ENCODE measurements at places on chromosomes 16 and 17. TPM values are rescaled to one million over a fixed set of nuclear protein-coding genes. Genes with fewer than 3 reads are reported as not detected.

DNA sequence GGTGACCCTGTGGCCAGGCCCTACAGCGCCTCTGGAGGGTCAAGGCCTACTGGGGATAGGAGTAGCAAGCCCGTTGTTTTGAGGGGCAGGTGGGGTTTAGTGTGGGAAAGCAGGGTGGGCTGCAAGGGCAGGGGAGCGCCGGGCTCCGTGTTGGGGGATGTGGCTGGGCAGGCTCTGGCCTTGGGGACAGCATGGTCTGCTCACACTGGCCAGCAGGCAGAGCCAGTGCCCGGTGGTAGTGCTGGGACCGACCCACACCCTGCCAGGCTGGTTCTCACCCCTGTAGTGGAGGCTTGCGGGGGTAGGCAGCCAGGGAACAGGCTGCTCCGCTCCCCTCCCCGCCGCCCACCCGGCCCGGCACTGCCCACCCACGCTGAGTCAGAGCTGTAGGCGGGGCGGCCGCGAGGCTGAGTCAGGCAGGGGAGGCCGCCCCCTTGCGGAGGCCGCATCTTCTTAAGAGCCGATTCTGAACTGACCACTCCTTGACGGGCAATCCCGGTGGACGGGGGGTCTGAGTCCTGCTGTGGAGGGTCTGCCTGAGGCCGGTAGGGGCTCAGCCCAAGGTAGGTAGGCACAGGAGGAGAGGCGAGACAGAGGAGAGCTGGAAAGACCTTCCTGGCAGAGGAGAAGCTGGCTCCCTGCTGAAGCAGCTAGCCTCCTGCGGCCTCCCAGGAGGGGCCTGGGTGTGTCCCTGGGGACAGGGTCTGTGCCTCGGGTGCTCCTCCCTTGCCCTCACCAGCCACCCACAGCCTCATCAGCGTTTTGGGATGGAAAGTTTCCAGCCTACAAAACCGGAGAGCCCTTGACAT is 62.4 kb downstream of the BAIAP2 start:
- H3K36me3 ChIP-seq: no peaks in the 10 kb centered on the region
- no peaks in the 10 kb centered on the region for H3K27me3 ChIP-seq
- peak overlapping the region; percentile 33 for H3K4me3 ChIP-seq
- no peak overlapping the region for H3K27ac ChIP-seq
- peak; percentile 86 for DNase-seq

DNA sequence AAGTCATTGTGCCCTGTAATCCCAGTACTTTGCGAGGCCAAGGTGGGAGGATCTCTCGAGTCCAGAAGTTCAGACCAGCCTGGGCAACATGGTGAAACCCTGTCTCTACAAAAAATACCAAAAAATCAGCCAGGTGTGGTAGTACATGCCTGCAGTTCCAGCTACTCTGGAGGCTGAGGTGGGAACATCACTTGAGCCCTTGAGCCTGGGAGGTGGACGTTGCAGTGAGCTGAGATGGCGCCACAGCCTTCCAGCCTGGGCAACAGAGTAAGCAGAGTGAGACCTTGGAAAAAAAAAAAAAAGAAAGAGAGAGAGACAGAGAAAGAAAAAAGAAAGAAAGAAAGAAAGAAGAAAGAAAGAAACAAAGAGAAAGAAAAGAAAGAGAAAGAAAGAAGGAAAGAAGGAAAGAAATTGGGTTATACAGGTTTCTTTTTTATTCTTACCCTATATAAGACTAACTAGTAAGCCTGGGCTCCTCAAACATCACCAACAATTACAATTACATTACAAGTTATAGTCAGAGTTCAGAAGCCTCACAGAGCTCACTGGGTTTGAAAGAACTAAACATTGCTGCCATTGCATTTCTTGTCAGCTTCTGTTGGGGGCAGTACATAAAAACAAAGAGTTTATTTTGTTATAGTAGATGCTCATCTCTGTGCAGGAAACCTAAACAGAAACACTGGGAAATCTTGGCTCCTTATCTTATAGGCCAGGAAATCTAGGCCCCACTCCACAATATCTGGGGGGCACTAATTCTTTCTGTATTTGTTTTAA is 6.7 kb upstream of the ABCA9 start:
- H3K36me3 ChIP-seq: no peaks in the 10 kb centered on the region
- no peaks in the 10 kb centered on the region for H3K27me3 ChIP-seq
- H3K4me1 ChIP-seq: no peaks in the 10 kb centered on the region
- no peak overlapping the region for H3K4me3 ChIP-seq
- no peak for DNase-seq

GRCh38 chr17:77824780-77825280 is 133.7 kb upstream of the TNRC6C start:
- no peak overlapping the region for H3K4me3 ChIP-seq
- no peak for DNase-seq
- no peak overlapping the region for H3K27ac ChIP-seq
- H3K27me3 ChIP-seq: no peaks in the 10 kb centered on the region
- H3K4me1 ChIP-seq: no peaks in the 10 kb centered on the region
- no peaks in the 10 kb centered on the region for H3K36me3 ChIP-seq

PIRT gene
- not detected for total RNA-seq

HAP1 gene
- 0.07 TPM for total RNA-seq

HBM gene
- total RNA-seq: not detected

CLN3 gene
- total RNA-seq: 23.9 TPM

GAA gene
- 35.8 TPM for total RNA-seq

All from heart left ventricle (tissue), 16 donors.